ENCODE measurements at places on chromosomes 7 and 10. TPM values are rescaled to one million over a fixed set of nuclear protein-coding genes. Genes with fewer than 3 reads are reported as not detected.

The MYL7 gene
- not detected for total RNA-seq

The SPDYE11 gene
- not detected for total RNA-seq

The IFIT5 gene
- total RNA-seq: 19.0 TPM

The LAMB4 gene
- total RNA-seq: 0.18 TPM

The NUP42 gene
- 37.1 TPM for total RNA-seq

Data from spleen (tissue), 13 donors.